T-cell (primary cell): ENCODE measurements at places on chromosomes 6 and 20.

GRCh38 chr20:62815066-62815991 is 1.5 kb upstream of the COL9A3 start:
- DNase-seq: no peak

GRCh38 chr6:8149350-8149749 is 47.0 kb upstream of the EEF1E1 start:
- no peak for DNase-seq

- no peak for DNase-seq
Measured at GRCh38 chr20:1800180-1800579, 95.0 kb upstream of the SIRPA start.

DNA sequence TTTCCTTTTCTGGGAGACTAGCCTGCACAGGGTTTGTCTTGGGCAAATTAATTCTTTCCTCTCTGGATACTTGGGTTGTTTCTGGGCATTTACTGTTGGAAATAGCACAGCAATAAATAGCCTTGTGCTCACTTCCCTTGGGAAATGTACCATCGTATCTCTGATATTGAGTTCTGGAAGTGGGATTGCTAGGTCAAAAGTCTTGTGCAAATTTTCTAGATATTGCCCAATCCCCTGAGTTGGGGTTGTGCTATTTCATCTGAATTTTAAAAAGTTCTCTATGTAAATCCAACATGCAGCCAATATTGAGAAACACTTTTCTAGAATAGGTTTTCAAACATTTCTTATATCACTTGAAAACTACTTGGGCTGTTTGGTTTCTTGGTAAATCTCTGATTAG is 64.0 kb upstream of the ELOVL5 start:
- DNase-seq: no peak

- no peak for DNase-seq
Measured at GRCh38 chr6:169236988-169237387, 16.7 kb downstream of the THBS2 start.

DNA sequence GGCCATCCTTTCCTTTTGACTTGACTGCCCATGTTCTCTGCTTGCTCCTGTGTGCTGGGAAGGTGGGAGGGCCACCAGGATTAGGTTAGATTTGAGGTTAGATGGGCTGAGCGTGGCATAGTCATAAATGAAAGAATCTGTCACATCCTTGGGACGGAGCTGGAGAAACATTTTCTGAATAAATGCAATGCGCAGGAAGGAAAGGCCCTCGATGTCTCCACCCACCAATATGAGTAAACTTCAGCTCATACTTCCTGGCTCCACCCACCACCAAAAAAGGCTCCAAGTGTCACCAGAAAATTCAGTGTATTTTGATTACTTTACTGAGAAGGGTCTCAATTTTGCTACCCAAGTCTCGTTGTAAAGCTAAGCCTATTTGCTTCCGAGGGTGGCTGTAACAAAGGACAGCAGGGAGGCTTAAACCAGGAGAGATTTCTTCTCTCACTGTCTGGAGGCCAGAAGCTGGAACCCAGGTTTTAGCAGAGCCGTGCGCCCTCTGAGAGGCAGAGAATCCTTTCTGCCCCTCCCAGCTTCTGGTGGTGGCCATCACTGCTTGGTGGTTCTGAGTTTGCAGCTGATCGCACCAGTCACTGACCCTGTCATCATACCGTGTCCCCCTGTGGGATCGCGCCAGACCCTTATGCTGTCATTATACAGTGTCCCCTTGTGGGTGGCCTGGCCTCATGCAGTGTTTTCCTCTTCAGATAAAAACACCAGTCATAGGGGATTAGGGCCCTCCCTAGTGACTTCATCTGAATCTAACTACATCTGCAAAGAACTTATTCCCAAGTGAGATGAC is 137.8 kb downstream of the TTLL2 start:
- DNase-seq: no peak

DNA sequence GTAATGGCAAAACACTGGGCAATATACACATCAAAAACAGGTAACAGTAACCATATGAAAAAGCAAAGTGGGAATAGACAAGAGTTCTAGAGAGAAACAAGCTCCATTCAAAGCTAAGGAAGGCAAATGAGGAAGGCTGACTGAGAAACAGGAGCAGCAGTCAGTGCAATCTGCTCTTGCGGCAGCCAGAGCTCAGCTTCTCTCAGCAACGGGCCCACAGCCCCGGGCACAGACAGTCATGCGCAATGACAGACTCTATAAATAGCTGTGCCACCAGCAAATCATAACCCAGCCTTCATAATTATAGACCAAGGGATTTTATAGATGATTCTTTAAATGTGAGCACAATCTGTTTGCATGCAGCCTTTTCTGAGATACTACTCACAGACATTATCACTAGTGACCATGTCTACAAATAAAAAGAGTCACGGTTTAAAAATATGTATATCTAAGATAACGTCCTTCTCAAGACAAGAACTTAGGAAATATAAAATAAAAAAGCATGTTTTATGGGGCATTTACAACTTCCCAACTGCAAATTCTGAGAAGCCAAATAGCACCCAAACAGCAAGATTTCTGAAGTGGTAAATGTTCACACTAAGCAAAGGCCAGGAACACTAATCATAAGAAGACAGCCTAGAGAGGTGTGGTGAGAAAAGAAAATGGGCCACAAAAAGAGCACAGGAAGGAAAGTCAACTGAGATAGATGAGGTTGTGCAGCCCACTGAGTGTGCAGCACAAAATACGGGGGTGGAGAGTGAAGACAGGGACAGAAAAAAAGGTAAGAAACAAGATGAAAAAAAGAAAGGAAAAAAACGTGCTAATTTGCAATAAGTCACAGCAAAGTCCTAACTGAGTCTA is 39.9 kb upstream of the BEND6 start:
- DNase-seq: no peak

DNA sequence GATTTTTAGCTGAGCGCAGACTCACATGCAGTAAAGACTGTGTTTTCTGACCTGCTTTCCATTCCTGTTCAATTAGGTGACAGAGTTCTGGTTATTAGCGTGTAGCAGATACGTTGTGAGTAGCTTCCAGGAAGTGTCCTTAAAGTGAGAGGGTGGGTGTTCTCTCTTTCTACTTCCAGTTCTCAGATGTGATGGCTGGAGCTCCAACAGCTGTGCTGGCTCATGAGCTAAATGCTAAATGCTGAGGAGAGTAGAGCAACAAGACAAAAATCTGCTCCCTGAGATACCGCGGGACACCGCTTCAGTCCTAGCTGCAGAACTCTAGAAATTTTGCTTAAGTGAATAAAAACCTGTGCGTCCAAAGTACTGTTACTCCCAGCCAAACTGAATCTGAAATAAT is 38.2 kb upstream of the FYN start:
- DNase-seq: no peak

DNA sequence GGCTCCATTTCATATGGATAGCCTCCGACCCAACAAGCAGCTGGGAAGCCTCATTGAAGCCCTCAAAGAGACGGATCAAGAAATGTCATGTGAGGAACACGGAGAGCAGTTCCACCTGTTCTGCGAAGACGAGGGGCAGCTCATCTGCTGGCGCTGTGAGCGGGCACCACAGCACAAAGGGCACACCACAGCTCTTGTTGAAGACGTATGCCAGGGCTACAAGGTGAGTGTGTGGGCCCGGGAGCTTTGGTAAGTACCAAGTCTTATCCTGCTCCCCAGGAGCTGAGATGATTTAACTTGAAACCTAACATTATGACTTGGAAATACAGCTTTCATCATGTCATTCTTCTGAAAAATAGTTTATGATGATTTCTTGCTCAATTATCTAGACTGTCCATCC is 4.1 kb downstream of the TRIM38 start:
- DNase-seq: no peak

GRCh38 chr20:44658810-44659209 is 7.3 kb upstream of the ADA start:
- no peak for DNase-seq

DNA sequence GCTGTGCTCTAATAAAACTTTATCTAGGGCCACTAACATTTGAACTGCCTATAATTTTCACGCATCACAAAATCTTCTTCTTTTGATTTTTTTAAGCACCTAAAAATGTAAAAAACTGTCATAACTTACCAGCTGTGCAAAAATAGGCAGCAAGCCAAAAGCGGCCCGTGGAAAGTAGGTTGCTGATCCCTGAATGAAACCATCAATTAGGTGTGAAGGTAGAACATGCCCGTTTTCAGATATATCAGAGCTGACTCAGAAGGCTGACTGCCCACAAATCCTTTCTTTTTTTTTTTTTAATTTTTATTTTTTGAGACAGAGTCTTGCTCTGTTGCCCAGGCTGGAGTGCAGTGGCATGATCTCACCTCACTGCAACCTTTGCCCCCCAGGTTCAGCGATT is 4.9 kb upstream of the IPCEF1 start:
- DNase-seq: no peak

GRCh38 chr6:169839898-169840631 is 88.6 kb downstream of the ERMARD start:
- DNase-seq: no peak

GRCh38 chr6:44699851-44700250 is 312.3 kb downstream of the CDC5L start:
- DNase-seq: no peak
